Hepatic stellate cell (primary cell): ENCODE measurements at places on chromosomes 4 and X.

- DNase-seq = no peak
Observed at GRCh38 chr4:3374011-3374645, 67.6 kb upstream of the HGFAC start.

DNA sequence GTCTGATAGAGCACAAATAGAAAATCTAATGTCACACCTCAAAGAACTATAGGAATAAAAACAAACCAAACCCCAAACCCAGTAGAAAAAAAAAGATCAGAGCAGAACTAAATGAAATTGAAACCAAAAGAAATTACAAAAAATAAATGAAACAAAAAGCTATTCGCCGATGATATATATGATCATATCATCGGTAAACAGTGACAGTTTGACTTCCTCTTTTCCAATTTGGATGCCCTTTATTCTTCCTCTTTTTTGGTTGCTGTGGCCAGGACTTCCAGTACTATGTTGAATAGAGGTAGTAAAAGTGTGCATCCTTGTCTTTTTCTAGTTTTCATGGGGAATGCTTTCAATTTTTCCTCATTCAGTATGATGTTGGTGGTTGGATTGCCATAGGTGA is 215.3 kb upstream of the AR start:
- no peak for DNase-seq

- no peak for DNase-seq
Observed at GRCh38 chr4:94564252-94564651, 112.5 kb downstream of the PDLIM5 start.

- DNase-seq = no peak
Observed at GRCh38 chr4:140448162-140448561, 20.7 kb upstream of the CLGN start.

DNA sequence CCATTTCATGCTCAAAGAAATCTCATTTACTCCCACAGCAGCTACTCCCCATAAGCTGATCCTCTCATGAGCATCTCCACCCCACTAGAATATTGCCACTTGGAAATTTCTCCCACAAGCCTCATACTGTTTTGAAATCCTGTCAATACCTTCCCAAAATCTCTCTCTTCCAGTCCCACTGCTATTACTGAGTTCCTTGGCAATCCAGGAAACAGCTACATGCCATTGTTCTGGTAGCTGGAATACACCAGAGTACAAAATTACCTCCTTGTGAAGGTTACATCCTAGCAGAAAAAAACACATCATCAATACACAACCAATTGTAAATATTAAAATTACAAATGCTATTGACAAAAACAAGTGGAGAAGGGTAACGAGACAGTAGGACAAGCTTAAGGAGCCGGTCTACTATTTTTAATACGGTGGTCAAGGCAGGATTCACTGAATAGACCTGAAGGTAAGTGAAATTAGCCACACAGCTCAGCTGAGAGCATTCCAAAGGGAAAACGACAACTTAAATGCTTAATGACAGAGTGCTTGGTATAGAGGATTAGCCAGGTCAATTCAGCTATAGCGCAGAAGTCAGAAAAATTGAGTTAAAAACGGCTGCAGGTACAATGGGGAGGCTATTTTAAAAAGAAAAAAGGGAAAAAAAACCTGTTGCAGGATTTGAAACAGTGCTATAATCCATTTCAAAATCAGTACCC is 6.4 kb downstream of the RPL9 start:
- DNase-seq = no peak

- no peak for DNase-seq
Observed at GRCh38 chrX:15158736-15159406, 111.0 kb downstream of the ASB9 start.

DNA sequence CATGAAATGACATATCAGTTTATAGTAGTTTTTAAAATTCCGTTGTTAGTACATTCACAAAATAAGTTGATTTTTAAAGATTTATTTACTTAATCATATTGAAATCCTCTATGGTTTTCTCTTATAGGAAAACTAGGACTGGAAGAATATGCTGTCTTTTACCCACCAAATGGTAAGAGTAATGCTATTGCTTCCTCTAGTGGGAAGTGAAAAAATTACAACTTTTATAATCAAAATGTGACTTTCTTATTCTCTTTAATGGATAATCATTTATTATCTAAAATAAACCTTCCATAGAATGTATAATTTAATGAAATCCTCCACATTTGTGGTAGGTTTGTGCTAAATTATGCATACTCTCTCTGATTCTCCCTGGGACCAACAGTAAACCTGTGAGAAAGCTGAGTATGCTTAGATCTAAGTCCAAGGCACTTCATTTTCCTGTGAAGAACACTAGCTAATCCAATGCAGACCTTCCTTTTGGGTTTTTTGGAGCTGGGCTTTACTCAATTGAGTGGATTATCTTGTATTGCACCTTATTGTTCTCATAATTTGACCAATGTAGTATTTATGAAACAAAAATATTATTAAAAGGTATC is 136.2 kb downstream of the TBC1D19 start:
- no peak for DNase-seq

DNA sequence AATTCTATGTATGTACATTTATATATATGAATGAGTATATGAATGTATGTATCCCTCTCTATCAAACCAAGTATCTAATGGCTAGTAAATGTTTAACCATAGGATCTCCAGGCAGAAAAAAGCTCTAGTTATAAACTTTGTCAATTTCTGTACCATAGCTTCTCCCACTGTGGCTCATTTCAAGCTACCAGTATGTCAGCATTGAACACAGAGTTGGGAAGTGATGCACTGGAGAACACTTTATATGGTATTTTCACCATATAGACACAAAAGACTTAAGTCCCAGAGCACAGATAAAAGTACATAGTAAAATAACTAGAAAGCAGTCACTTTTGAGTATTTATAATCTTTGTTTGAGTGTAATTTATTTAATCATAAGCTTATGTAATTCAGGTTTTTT is 53.9 kb upstream of the ATP8A1 start:
- no peak for DNase-seq

GRCh38 chr4:137510557-137511265 is 21.6 kb downstream of the PCDH18 start:
- peak; percentile 68 for DNase-seq

- no peak for DNase-seq
Observed at GRCh38 chr4:19736968-19737756, 514.5 kb upstream of the SLIT2 start.
